Activated CD8-positive, alpha-beta memory T cell treated with anti-CD3 and anti-CD28 coated beads, Interleukin-2, amount 50 U/mL, for 4 hours (primary cell): ENCODE measurements at places on chromosomes 2 and 18.
A peak's percentile ranks its signal among the peaks of the same experiment; 100 is the strongest.

GRCh38 chr18:13580351-13580750, 146.0 kb downstream of the FAM210A start:
- no peak for DNase-seq

DNA sequence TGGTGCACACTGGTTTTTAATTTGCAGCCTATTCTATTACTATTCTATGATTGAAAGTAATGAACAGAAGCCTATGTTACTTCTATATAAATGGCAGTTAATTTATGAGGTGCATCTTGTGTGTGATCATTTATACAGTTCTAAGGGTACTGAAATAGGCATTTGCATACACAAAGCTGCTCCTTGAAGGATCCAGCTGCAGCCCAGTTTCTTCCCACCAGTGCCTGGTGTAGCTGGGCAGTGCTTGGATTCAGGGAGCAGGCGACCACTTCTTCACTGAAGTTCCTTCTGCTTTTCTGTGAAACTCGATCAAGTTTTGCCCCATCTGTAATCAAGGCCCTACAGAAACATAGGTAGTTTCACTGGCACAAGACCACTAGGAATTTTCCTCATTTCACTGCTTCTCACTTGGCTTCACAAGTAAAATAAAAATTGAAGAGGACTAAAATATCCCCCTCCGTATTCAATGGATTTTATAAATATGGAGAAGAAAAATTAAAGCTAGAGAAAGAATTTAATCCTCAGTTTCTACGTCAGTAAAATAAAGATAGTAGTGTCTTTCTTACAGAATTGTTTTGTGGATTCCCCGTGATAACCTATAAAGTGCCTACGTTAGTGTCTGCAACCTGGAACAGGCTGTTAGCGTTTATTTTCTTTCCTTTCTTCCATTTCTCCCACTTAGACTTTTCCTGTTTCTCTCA, 1.7 kb upstream of the LPIN2 start:
- no peak for DNase-seq

GRCh38 chr18:44704135-44704789, 23.6 kb downstream of the SETBP1 start:
- DNase-seq = no peak

- no peak for DNase-seq
Measured at GRCh38 chr2:19131871-19132270, 226.6 kb downstream of the OSR1 start.

DNA sequence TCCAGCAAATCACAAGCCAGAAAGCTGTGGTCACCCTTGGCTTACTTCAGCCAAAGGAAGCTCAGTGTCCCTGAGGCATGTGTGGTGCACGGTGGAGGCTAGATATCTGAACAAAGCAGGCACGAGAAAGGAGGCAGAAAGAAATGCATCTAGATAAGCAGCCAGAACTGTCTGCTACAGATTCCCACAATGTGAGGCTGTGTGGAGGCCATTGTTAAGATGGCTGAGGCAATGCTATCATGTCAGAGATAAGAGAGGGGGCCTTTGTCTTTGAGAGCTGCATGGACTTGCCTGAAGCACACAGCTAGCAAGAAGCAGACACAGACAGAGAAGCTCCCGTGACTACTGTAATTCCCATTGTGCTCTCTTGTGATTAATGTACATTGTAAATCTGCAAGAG, 110.5 kb upstream of the LYPD6 start:
- DNase-seq = no peak

DNA sequence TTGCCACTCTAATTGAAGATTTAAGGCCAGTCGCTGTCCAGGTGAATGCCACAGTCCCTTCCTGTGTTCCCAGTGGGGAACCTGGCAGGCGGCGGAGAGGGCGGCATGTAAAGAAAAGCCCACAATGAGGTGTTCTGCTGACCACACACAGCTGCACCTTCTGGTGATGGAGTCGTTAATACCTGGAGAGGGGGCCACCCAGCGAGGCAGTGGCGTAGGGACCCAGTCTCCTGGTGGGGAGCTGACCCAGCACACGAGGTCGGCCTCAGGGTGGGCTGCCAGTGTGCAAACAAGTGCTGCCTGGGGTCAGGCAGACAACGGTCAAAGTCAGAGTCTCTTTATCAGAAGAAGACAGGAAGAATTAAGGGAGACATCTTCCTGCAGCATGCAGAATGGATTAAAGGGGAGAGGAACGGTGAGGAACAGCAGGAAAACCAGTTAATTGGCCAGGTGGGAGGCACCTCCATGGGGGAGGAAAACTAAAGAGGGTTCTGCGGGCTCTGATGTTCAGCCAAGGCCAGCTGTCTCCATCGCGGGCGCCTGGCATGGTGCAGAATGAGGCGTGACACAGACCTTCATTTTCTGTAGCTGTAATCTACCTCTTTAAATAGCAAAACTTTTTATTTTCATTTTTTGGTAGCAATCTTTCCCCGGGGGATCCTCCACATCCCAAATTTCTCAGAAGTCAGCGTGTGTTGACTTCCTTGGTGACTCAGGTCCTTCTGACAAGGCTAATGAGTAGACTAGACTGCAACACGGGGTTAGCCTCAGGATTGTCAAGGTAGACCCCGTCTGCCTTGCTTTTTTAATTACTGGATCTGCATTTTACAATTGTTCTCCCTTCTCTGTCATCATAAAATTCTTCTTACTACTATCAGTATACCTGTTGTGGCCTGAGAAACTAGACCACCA, 78.3 kb downstream of the SMAD7 start:
- DNase-seq = no peak

GRCh38 chr18:68102117-68102516, 585.6 kb upstream of the DSEL start:
- DNase-seq = no peak

GRCh38 chr2:230520061-230520874, 104.3 kb downstream of the SP100 start:
- DNase-seq = no peak

GRCh38 chr2:125710561-125710960, 945.4 kb upstream of the GYPC start:
- no peak for DNase-seq

- no peak for DNase-seq
Measured at GRCh38 chr2:222034058-222034457, 264.7 kb downstream of the PAX3 start.

- no peak for DNase-seq
Measured at GRCh38 chr2:240825476-240825875, 5.5 kb upstream of the KIF1A start.

DNA sequence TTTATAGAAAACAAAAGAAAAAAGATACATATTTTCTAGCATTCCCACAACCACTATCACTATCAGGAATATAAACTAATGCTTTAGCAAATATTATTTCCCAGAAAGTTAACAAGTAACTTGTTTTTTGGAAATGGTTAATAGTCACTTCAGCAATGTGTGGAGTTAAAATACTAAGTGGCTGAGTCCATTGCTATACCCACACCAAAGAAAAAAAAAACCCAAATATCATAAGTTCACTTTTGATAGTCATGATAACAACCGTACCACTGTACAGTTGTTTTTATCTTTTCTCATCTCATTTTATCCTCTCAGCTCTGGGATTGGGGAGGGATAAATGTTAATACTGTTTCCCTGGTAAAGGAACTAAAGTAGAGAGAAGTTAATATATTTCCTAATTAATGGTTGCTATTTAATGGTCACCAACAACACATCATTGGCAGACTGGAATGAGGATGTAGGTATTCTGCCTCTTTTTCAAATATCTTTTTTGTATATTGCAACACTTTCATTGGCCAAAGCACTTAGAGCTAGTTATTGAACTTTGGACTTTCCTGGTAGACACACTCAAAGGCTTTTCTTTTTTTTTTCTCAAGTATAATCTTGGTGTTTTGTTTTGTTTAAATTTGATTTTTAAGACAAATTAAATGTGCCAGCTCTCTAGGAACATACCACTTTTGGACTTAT, 18.4 kb upstream of the KANSL1L start:
- no peak for DNase-seq

- DNase-seq = no peak
Measured at GRCh38 chr2:126911111-126911796, 12.6 kb downstream of the TEX51 start.

GRCh38 chr2:232519581-232520438, at the start of gene PRSS56:
Gene PRSS56, plus strand, starts transcription at chr2:232520388. Its CDS starts 211 bp downstream, at chr2:232520599.
- no peak for DNase-seq

DNA sequence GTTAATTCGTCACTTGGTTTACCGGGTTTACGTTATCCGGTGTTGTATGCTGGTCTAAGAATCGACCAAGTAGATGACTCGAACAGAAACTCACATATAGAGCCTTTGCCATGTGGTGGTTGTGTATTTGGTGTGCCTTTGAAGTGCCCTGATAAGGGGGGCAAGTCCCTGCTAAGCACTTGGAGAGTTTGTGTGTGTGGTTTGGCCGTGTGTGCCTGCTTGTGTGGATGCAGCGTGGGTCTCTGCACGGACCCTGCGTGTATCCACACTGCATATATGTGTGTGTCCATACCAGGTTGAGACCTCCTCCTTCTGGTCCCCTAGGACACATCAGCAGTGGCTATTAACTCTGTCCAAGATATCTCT, 2.4 kb upstream of the CELF4 start:
- no peak for DNase-seq

DNA sequence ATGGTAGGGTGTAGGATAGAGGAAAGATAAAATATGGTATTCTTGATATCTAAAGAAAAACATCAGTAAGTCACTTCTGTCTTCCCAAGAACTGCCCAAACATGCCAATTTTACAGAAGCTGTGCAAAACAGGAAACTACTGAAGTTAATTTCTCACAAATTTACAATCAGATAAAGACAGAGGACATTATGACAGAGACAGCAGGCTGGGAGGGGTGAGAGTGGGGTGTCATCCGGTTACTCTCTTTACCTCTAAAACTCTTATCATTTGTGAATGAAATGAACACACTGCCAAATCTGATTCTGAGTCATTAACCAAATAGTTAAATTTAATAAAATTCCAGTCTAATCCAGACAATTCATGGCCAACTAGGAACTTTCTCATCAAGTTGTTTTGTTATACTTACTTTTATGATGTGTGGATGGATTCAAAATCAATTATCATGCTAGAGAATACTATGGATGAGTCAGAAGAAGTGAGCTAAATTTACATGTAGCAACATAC, 323.2 kb upstream of the MEX3C start:
- DNase-seq = no peak

DNA sequence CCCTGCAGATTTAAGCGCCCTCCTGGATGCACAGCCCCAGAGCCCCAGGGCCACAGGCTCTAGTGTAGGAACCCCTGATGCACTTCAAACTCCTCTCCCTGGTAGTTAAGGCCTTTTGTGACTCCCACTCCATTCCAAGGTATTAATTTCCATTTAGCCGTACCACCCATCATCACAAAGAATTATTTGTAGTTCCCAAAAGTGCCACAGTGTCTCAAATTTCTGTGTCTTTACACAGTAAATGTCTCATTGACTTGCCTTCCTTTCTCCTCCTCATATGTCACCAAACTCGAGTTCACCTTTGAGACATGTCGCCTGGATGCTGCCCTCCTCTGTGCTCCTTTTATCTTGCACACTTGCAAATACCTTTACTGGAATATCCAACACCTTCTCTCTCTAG, 25.9 kb downstream of the PECR start:
- no peak for DNase-seq

DNA sequence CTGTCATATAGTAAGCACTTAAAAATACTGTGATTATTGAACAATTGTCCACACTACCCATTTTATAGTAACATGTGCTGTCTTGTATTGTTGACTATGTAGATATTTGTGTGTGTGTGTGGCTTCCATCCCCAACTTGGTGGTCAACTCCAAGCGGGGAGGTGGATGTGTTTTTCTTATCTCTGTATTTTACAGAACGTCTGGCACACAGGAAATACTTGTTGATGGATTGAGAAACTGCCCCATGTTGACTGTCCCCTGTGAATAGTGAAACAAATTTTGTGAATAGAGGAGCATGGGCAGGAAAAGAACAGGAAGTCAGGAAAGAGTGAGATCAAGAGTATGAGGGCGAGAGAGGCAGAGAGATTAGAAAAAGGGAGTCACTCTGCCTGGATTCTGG, 83.6 kb downstream of the CELF4 start:
- no peak for DNase-seq

DNA sequence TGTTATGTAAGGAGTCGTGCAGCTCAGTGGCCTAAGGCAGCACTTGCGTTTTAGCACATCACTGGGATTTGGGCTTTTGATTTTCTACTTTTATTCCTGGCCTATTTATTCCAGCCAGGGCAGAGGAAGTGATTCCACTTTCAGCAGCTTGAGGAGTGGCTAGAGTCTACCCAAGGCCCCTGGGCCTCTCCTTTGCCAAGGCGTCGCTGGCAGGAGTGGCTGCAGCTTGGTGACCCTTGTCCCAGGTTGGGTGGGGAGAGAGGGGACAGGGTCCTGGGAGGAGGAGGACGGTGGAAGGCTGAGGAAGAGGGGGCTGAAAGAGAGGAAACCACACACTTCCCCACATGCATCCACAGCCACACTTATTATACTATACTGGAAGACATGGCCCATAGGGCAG, 94.1 kb upstream of the SMAD7 start:
- DNase-seq = no peak

GRCh38 chr2:101831351-101831865, 133.9 kb downstream of the MAP4K4 start:
- peak; percentile 62 for DNase-seq
